ENCODE measurements at places on chromosomes 2 and 18.

DNA sequence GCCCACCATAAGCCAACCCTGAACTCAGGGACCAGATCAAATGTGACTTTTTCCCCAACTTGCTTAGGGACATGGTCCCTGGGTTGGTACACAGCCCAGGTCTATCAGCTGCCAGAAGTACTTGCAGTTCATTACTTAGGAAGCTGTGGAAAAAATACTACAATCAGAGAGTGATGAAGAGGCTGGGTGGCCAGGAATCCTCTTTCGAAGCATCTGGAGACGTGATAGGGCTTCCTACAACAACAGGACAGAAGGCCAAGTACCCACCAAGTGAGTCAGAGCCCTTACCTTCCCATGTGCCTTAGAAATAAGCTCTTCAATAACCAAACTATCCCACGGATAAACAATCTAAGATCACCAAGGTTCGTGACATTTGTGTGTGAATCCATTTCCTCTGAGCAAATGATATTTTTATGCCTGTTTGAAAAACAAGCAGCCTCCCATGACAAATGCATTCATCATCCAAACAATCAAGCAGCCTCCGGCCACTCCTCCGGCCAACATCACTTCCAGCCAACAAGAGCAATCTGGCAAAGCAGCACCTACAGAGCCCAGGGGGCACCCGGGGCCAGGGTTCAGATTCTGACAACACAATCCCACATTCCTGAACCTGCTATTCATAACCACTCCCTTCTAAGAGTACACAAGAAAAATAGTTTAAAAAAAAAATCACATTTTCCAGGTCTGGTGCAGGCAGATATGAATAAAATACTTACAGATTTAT, 26.4 kb downstream of the TBC1D8 start:
- no peak for DNase-seq

- DNase-seq, result no peak
Measured at GRCh38 chr2:127638361-127639110, 7.4 kb upstream of the GPR17 start.

- DNase-seq, result no peak
Measured at GRCh38 chr2:29276151-29276550, 160.9 kb downstream of the CLIP4 start.

DNA sequence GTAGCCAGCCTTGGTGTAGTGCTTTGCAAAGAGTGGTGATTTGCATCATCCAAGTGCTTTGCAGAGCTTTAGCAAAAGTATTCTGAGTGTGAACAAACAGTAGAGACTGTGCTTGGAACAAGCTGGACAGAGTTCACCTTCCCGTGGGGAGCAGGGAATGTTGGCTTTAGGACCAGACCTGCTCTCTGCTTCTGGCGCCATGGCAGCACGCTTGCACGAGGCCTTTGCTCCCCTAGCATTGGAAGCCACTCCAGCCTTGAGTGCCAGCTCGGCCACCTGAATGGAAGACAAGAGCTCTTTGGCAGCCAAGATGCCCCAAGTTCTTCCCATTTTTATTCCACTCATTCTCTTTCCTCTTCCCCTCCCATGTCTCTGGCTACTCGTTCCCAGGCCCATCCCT, 250.8 kb upstream of the OSR1 start:
- no peak for DNase-seq

GRCh38 chr18:55927831-55928230, 339.8 kb upstream of the TCF4 start:
- no peak for DNase-seq

DNA sequence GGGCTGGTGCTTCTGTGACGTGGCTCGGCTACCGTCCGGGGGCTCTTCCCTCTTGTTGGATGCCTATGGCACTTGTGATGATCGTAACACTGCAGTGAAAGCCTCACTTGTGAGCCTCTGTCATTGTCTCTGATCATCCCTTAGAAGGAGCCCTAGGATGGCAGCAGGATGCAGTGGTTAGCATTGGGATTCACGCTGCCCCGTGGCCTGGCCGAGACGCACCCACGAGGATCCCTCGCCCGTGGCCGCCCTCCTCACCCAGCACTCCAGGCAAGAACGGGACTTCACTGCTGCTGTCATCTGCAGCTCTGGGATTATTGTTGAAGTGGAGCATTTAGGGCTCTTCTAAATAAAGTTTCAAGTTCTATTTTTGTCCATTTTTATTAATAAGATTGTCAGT, 46.8 kb upstream of the CTDP1 start:
- DNase-seq, result no peak

- DNase-seq, result peak; percentile 28
Measured at GRCh38 chr2:214069254-214069653, 341.6 kb upstream of the VWC2L start.

DNA sequence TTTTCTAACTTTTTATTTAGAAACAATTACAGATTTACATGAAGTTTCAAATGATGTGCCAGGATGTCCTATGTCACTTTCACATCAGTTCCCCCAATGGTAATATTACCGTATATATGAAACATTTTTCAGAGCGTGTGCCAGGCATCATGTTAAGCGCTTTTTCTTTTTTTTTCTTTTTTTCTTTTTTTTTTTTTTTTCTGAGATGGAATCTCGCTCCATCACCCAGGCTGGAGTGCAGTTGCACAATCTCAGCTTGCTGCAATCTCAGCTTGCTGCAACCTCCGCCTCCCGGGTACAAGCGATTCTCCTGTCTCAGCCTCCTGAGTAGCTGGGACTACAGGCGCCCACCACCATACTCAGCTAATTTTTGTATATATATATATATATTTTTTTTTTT, 5.6 kb upstream of the PPP4R1 start:
- DNase-seq, result no peak

- DNase-seq, result peak; percentile 31
Measured at GRCh38 chr18:78983512-78983911, 3.9 kb downstream of the SALL3 start.

- DNase-seq, result no peak
Measured at GRCh38 chr2:38128653-38129052, 52.7 kb upstream of the CYP1B1 start.

- no peak for DNase-seq
Measured at GRCh38 chr2:235634435-235635158, 140.8 kb downstream of the AGAP1 start.

DNA sequence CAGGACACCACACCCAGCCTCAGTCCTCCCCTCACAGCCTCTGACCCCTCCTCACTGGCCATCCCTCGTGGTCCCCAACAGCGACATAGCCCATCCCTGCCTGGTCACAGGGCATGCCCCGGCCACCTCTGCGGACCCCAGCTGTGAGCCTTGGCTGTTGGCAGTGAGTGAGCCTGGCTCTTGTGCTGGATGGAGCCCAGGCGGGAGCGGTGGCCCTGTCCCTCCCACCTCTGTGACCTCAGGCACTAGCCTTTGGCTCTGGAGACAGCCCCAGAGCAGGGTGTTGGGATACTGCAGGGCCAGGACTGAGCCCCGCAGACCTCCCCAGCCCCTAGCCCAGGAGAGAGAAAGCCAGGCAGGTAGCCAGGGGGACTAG, 7.9 kb downstream of the DES start:
- DNase-seq, result no peak

- peak; percentile 79 for DNase-seq
Measured at GRCh38 chr2:113203901-113204519, 30.2 kb downstream of the PSD4 start.

- no peak for DNase-seq
Measured at GRCh38 chr2:68303033-68303901, 16.5 kb downstream of the CNRIP1 start.

DNA sequence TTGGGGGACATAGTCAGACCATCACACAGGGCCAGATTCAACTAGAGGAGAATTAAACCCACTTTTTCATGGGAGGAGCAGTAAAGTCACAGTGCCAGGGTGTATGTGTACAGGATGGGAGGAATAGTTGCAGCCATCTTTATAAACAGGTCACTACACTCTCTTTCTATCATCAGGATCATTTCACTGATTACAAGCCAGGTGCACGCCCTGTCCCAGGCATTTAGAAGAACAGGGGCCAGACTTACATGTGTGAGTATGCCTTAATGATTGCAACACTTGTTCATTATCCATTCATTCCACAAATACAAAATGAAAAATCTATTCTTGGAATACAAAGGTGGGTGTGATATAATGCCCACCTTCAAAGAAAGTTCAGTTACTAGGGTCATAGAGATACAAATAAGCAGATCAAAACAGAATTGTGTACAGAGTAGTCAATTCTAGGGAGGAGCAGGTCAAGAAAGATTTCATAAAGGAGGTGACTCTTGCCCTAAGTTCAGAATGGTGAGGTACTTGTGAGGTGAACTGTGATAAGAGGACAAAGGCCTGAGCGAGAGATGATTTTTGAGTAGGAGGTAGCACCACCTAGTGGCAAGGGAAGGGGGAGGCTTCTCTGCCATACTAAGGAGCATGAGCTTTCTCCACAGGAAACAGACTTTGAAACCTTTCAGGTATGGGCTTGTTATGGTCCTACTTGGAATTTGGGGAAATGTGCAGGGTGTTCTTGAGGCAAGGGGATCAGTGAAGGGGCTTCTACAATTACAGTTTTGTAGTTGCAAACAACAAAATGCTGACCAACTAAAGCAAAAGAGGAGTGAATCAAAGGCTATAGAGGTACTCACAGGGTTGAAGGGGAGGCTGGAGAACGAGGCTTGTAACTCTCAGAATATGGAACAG, 156.3 kb downstream of the SUCLG1 start:
- DNase-seq, result peak; percentile 62

DNA sequence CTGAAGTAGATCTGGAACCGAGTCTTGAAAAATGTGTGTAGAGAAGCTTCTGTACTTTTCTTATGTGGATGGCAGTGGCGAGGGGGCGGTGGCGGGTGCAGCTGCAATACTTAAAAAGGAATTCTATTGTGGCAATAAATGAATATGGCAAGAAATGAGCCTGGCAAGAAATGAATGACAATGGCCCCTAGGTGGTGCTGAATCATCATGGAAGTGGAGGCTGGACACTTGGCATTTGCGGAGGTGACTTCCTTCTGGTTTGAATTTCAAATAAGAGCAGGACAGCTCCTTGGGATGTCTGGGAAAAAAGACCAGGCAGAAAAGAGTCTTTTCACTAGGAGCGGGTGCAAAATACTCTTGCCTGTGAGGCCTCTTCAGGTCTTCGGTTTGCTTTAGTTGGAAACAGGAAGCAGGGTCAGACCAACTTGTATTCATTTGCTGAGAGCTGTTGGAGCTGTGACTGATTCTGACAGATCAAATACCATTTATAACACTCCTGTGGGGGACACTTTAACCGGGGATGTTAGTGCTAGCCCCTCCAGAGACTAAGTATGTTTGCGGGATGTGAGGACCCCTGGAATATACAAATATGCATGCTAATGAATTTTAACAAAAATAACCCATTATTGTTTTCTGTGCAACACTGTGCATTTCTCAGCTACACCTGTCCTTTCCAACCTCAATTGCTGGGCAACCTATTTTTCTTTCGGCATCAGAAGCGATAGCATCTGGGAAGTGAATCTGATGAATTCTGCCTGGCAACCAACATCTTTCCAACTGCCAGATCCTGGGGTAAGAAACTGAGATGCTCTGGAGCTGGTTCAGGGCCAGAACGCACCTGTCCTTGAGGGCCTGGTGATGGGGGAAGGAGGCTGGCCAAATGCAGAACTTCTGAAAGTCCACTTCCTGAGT, 35.4 kb downstream of the FASTKD2 start:
- peak; percentile 47 for DNase-seq

Data from NCI-H345 (cell line).